ENCODE measurements at places on chromosomes 12 and 14.

DNA sequence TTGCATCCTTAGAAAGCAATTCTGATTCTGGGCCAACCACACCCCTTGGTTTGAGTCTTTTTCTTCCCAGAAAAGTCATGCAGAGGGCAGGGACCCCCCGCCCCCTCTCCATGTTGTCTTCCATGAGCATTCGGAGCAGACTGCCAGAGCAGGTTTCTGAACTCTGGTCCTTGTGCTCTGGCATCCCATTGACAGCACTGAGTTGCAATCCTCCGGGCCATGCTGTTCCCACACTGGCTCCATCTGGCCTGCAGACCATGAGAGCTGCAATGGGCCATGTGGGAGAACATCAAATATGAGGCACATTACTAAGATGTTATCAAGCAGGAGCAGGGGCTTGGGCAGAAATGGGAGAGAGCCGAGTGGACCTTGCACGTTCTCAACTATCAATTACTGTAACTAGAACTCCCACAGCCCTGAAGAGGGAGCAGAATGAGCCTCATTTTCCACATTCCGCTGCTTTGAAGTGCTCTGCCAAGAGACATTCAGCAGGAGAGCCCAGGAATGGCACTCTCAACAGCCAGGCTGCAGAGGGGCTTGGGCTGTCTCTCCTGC is 157.4 kb downstream of the STXBP6 start:
- DNase-seq = no peak

DNA sequence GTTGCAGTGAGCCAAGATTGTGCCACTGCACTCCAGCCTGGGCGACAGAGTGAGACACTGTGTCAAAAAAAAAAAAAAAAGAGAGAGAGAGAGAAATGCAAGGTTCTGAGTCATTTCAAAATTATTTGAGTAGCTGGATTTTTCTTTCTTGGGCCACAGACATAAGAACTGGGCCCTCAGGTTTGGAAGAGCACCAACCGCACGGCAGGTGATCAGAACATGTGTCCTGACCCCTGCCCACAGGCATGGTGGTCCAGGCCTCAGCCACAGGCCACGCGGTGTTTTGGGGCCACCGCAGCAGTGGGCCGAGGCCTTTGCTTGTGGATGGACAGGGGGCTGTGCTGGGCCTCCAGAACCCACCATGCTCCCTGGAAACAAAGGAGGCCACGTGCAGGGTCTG is 126.7 kb downstream of the CALM1 start:
- no peak for DNase-seq

- DNase-seq = no peak
Measured at GRCh38 chr12:125283521-125283920, 218.3 kb downstream of the AACS start.

DNA sequence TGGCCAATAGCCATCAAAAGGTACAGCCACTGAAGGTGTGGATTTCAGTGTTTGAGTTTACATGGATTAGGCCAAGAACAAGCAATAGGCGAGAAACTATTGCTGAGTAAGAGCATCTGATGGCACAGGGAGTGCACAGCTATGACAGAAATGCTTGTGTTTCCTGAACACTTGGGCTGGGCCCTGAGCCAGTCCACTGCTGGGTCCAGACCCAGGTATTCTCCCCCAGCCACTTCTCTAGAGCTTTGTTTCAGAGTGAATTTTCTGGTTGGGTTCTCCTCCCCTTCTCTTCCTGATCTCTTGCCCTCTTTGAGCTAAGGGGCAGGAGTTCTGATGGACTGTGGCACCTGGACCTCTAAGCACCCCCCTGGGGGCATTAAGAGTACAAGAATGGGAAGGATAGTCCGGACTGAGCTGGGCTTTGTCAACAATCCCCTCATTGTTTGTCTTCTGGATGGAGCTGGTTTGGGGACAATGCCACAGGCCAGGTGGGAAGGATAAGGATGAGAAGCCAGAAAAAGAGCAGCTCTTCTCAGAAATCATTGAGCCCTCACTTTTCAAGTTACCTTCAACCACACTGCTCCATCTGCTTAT is 8.3 kb downstream of the HOXC5 start:
- DNase-seq = no peak

DNA sequence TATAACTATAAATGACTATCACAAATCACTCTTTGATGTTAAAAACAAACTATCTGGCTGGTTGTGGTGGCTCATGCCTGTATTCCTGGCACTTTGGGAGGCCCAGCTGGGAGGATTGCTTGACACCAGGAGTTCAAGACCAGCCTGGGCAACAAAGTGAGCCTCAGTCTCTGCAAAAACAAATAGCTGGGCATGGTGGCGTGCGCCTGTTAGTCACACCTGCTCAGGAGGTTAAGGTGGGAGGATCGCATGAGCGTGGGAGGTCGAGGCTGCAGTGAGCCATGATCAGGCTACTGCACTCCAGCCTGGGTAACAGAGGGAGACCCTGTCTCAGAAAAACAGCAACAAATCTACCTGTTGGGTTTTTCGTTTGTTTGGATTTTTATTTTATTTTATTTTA is 5.4 kb downstream of the TXNRD1 start:
- no peak for DNase-seq

DNA sequence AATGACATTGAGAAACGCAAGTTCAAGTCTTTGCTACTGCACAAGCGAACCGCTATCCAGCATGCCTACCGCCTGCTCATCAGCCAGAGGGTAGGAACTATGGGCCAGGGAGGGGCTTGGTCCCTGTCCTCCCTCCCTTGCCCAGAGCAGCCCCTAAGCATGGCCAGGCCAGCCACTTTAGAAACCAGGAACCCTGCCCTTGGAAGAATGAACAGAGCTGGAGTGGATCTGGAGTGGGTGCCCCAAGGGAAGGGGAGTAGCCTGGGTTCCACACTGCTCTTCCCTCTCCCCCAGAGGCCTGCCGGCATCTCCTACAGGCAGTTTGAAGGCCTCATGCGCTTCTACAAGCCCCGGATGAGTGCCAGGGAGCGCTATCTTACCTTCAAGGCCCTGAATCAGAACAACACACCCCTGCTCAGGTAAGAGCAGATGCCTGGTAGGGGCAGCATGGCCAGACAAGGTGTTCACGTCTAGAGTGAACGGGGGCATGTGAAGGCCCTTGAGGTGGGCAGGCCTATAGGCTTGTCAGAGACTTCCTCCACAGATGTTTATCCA is 55.8 kb downstream of the TPCN1 start:
- no peak for DNase-seq

All from anterior cingulate cortex (tissue), 58 donors.